ENCODE measurements at places on chromosomes 11 and 22.

- DNase-seq, result no peak
Measured at GRCh38 chr11:125375146-125375545, 120.9 kb downstream of the FEZ1 start.

- no peak for DNase-seq
Measured at GRCh38 chr11:96086111-96086510, 162.2 kb upstream of the MTMR2 start.

- no peak for DNase-seq
Measured at GRCh38 chr11:38867338-38867737, 2269.3 kb upstream of the RAG2 start.

DNA sequence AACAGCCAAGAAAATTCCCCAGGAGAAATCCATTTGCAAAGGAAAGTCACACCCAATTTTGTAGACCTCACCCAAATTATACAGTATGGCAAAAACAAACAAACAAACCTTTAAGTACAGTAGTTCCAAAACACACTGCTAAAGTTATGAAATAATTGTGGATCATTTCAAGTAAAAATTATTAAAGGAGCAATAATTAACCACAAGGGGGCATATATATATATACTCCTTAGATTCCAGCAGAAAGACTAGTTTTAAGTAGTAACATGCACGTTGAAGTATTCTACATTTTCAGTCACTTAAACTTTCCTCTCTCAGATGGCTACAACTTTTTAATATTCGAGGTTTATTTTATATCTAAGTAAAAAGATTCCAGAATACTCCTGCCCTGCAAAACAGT lies 26.8 kb downstream of the RNF141 start:
- no peak for DNase-seq

DNA sequence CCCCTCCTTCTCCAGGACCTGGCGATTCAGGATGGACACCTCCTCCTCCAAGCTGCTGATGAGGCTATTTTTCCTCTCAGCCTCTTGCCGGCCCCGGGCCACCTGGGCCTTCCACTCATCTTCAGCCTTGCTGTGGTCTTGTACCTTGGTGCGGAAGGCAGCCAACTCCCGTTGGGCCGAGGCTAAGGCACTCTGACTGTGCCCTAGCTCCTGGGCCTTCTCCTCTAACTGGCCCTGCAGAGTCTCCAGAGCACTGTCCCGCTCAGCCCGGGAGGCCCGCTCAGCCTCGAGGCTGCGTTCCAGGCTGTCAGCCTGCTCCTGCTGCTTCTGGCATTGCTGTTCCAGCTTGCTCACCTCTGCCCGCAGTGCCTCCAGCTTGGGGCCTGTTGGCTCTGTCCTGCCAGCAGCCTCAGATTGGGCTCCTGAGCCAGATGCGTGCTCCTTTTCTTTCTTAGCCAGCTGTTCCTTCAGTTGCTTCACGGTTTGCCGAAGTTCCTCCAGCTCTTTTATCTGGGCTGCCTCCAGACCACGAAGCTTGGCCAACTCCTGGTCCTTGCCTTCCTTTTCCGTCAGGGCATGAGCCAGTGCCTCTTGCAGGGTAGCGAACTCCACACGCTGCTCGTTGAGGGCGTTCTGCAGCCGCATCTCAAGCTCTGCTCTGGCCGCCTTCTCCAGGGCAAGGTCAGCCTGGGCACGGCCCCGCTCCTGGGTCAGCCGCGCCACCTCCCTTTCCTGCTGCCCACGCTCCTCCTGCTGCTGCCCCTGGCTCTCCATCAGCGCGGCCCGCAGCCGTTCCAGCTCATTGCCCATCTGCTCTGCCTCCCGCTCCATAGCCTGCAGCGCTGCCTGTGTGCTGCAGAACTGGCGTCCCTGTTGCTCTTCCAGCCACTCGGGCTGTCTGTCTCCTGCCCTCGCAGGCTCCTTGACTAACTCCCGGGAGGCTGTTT lies 15.3 kb downstream of the IL18BP start:
- DNase-seq, result no peak

All from stimulated activated CD8-positive, alpha-beta memory T cell treated with anti-CD3 and anti-CD28 coated beads, Interleukin-15, amount 100 ng/mL, for 48 hours (primary cell).